ENCODE measurements at places on chromosomes 3 and 15.

DNA sequence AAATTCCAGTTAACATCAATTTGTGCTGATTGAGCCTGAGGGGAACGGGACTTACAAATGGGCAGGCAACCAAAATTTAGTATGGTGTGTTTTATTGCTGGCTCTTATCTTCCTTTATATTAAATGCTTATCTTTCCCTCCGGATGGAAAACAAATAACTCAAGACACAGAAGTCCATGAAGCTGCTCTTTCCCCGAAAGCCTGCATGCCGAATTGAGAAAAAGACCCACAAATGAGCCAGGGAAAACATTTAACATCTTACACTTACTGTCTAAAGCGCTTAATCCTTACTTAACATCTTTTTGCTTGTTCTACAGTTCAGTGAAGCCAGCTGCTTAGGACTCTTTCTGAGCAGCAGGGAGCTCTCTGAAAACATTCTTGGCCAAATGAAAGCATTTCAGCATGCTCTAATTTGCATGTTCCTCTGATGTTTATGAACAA, 49.5 kb downstream of the HEG1 start:
- DNase-seq, result no peak

DNA sequence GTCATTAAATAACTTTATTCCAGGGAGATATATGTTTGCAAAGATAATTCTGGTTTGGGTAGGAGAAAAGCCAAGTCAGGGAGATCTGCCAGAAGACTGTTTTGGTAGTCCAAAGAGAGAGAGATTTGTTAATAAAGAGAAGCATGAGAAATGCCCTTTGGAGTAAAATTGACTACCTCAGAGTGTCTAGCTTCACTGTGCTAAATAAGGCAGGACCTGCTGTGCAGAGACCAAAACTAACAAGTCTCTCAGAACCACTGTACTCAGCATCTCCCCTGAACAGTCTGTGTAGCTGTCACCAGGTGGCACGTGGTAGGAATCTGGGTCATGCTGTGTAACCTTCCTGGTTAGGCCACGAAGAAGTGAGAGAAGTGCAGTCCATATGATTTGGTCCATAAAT, 31.6 kb upstream of the SLC35G2 start:
- no peak for DNase-seq

GRCh38 chr15:80689716-80690115, 5.4 kb upstream of the ABHD17C start:
- DNase-seq, result no peak

DNA sequence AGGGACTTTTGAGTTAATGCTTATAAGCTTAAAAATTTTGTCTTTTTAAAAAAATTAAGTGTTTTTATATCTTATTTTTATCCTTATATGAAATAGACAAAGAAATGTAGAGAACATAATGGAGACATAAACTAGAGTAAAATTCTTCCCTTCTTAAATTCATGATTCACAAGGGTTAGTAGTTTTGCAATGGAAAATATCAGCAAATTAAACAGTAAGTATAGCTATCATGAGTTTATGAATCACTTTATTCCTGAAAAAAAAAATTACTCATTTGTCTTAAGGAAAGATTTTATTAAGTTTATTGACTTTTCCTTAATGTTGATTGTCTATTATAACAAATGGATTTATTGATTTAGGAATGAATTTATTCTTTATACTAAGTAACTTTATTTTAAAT, 4.3 kb downstream of the ATP6V1A start:
- DNase-seq, result no peak

DNA sequence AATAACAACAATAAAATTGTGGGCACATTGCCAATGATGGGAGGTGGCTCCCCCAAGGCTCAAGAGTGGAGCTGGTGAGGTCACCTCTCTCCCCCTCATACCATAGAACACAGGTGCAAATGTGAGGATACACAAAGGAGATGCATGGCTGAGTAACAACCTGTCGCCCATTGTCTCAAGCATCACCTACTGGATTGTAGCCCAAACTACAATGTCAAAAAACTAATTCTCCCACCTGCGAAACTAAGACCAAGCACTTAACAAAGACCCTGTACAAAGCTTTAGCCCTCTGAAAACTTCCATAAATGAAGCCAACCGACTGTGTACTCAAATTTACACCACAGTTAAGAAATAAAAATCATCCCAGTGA, 50.4 kb upstream of the IGSF11 start:
- no peak for DNase-seq

- no peak for DNase-seq
Measured at GRCh38 chr3:58071480-58071971, 63.3 kb downstream of the FLNB start.

GRCh38 chr3:5677555-5677954, 490.0 kb downstream of the EDEM1 start:
- no peak for DNase-seq

- no peak for DNase-seq
Measured at GRCh38 chr3:134038071-134038491, 8.4 kb upstream of the SLCO2A1 start.

DNA sequence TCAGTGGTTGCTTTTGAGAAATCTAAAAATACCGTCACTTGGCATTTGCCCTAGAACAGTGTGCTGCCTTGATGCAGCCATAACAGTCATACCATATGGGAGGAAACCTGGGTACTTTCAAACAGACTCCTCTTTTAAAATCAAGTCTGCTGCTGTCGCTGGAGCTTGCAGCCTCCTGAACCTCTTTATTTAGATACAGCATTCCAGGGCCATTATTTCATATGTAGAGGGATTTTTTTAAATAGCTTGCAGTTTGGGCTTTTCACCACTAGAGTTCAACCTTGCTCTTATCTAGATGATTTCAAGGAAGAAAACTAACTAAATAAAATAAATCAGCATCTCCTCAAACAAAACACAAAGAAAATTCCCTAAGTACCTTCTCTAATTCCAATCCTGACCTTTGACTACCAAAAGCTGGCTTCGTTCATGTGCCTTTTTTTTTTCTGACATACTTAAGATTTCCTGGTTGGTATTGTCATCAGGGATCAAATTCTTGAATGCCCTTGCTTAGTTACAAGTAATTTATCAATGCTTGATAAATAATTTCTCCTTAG, 111.6 kb downstream of the KBTBD8 start:
- DNase-seq, result no peak

DNA sequence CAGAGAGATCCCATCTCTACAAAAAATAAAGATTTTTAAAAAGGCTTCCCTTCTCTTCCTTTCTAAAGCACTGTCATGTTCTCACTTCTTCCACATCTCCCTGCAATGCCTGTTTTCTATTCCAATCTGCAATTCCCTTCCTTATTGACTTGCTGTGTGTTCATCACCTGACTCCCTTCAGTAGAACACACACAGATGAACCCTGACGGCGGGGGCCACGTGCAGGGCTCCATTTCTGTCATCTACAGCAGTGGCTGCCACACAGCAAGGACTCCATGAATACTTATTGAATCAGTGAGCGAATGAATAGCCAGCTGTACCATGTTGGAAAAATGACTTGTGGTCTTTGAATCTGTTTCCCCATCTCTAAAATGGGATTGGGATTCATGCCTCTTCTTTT, 26.1 kb downstream of the BHLHE40 start:
- DNase-seq, result no peak

- no peak for DNase-seq
Measured at GRCh38 chr3:131602011-131602779, 99.4 kb upstream of the MRPL3 start.

DNA sequence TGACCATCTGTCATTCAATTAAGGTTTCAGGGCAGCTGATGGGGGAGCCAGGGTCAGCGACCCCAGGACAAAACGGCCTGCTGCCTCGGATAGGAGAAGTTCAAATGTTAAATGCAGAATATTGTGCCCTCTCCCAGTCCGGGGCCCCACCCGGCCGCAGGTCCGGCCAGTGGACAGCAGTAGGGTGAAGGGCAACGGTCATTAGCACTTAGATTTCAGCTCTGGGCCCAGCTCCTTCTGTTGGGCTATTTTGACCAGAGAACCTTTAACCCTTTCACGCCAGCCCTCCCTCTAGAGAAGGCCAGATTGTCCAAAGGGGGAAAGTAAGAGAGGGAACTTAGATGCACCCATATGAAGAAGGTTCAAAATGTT, 16.1 kb upstream of the ONECUT1 start:
- DNase-seq, result no peak

DNA sequence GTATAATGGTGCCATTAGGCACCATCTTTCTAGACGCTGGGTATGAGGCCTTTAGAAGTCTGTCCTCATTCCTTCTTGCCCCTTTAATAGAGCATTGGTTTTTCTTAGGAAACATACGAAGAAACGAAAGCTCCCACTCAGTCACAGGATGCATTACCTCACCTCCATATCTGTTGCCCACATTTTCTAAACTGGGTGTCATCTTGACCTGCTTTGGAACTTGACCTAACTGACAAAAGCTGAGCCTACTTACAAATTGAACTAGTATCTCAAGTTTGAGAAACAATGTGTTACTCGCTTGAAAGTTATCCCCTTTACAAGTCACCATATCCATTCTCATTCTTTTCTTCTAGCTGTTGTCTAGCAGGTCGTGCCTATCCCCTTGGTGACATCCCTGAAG, 102.7 kb downstream of the VPS8 start:
- no peak for DNase-seq

- DNase-seq, result no peak
Measured at GRCh38 chr3:65925254-65925954, 113.3 kb downstream of the MAGI1 start.

- peak; percentile 49 for DNase-seq
Measured at GRCh38 chr3:149936812-149937230, 33.9 kb downstream of the PFN2 start.

- DNase-seq, result no peak
Measured at GRCh38 chr15:68990992-68991500, 23.4 kb upstream of the NOX5 start.

- no peak for DNase-seq
Measured at GRCh38 chr3:189108067-189108466, 63.7 kb upstream of the TPRG1 start.

DNA sequence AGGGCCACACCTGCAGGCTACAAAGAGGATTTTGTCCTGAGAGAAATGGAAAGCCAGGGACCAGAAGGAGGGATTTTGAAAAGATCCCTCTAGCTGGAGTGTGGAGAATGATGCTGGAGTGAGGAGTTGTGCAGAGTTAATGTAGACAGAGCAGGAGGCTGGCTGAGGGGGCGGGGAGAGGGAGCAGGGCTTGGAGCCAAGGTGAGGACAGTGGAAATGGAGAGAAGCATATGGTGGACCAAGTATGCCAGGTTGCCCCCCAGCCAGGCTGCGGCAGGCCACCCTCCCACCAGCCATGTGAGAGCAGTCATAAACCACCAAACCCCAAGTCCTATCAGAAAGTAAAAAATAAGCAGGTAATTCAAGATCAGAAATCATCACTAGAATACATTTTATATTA, 14.7 kb downstream of the RARRES1 start:
- no peak for DNase-seq

- no peak for DNase-seq
Measured at GRCh38 chr3:128127236-128127635, 3.6 kb upstream of the RUVBL1 start.

DNA sequence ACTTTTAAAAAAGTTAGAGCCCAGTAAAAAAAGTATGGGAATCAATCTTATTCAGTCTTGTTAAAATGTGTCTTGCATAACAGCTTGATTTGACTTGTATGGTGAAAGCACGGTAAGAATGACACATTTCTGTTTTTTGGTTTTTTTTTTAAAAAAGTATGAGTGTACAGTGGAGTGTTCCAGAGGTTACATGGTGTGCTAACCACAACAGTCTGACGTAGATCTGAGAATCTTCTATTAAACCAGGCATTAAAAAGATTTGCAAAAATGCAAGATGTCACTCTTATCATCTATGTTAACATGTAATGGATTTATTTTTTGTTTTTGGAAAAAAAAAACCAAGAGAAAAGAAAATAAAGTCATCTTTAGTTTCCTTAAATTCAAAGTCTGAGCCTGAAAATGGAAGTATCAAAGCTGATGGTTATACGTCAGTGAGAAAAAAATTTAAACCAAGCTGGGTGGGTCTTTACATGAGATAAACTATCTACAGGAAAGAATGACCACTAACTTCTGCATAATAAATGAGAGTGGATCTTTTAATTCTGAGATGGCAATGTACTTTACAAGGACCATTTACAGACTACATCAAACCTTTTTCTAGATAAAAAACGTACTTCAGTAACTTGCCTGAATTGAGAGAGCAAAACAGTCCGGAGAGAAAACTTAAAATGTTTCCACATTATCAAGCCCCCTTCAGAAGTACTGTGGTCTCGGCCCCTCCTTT, 1.6 kb downstream of the GABPB1 start:
- DNase-seq, result peak; percentile 92

- DNase-seq, result no peak
Measured at GRCh38 chr3:2166552-2166951, 67.9 kb downstream of the CNTN4 start.

GRCh38 chr3:153892126-153892525, 229.1 kb upstream of the ARHGEF26 start:
- DNase-seq, result no peak

DNA sequence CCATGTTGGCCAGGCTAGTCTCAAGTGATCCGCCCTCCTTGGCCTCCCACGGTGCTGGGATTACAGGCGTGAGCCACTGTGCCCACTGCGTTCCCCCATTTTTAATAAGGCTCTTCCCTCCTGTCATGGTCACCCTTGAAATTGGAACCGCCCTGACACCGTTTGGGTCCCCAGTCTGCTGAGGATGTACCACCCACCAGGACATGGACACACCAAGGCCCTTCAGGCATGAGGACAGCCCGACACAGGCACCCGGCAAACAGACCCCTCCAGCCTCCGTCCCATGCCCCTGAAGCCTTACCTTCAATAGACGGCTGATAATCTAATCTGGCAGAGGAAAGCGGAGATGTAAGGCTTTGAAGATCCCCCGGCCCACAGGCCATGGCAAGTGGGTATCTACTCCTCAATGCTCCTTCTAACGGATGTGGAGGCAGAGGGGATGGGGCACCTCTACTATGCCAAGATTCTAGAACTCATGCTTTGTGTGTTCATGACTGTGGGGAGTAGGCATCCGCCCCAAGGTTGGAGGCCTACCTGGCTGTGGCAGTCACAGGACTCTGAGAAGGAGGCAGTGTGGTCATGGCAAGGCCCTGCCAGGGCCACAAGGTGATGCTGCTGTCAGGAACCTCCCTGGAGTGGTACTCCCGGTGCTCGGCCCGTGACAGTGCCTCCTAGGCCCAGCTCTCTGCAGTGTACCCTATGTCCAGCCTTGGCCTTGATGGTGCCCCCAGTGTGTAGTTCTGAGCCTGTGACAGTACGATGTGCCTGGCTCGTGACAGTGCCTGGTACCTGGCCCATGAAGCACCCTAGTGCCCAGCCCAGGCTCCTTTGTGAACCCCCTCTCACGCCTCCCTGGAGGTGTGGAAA, 18.6 kb upstream of the PRSS50 start:
- DNase-seq, result no peak

DNA sequence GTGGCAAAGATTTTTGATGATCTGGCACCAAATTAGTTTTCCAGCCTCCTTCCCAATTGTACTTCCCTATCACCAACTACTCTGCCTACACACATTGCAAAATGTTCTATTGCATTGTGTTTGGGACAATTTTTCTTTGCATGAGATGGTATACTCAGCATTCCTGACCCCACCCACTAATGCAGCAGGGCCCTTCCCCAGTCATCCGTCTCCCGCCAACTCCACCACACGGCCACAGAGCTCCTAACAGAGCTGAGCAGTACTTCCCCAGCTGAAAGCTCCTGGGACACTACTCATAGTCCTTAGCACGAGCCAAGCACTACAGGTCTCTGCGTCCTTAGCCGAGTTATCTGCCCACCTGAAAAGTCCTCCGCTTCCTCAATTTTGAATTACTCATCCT, 34.2 kb downstream of the TXNRD3 start:
- DNase-seq, result no peak
